ENCODE measurements at places on chromosomes 12 and 14.

GRCh38 chr12:58425481-58426392 is 484.4 kb downstream of the ATP23 start:
- peak; percentile 2 for DNase-seq

GRCh38 chr14:93317875-93318807 is 14.7 kb downstream of the BTBD7 start:
- no peak for DNase-seq

- no peak for DNase-seq
These were observed 23.2 kb upstream of the APOF start for GRCh38 chr12:56385873-56386272.

GRCh38 chr12:95487024-95487423 is 13.1 kb downstream of the METAP2 start:
- DNase-seq = no peak

GRCh38 chr12:85711735-85712390 is 124.3 kb downstream of the RASSF9 start:
- no peak for DNase-seq

- no peak for DNase-seq
These were observed 159.9 kb downstream of the EGLN3 start for GRCh38 chr14:33790996-33791395.

GRCh38 chr12:2384029-2384386 is 331.2 kb downstream of the CACNA1C start:
- DNase-seq = no peak

- no peak for DNase-seq
These were observed 27.5 kb downstream of the RMST start for GRCh38 chr12:97490141-97490540.

GRCh38 chr12:52947738-52948423 is 1.0 kb upstream of the KRT18 start:
- DNase-seq = no peak

DNA sequence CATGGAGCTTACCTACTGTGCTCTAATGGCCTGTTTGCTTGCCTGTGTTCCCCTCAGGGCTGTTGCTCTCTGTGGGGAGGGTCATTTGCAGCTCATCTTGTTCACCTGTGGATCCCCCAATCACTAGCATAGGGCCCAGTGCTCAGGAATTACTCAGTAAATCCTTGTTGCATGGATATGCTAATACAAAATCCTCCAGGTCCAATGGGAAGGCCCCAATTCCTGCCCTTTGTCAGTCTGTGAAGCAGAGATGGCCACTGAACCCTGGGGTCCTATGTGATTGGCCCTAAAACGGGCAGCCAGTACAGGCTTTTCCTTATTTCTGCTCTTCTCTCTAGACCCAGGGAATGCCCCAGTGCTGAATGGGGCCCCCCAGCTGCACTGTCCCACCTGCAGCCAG is 44.1 kb downstream of the FOS start:
- DNase-seq = no peak

- peak; percentile 44 for DNase-seq
These were observed 520 bp upstream of the MON2 start for GRCh38 chr12:62466018-62466593.

GRCh38 chr14:64561631-64562030 is 11.9 kb downstream of the PPP1R36 start:
- DNase-seq = no peak

- DNase-seq = no peak
These were observed 1630.9 kb upstream of the SEL1L start for GRCh38 chr14:83164591-83164990.

GRCh38 chr12:108367436-108367835 is 28.3 kb upstream of the CMKLR1 start:
- DNase-seq = no peak

GRCh38 chr12:27866373-27867101 is 86.5 kb upstream of the MANSC4 start:
- no peak for DNase-seq

- DNase-seq = no peak
These were observed 35.7 kb upstream of the GTF2A1 start for GRCh38 chr14:81256289-81256960.

DNA sequence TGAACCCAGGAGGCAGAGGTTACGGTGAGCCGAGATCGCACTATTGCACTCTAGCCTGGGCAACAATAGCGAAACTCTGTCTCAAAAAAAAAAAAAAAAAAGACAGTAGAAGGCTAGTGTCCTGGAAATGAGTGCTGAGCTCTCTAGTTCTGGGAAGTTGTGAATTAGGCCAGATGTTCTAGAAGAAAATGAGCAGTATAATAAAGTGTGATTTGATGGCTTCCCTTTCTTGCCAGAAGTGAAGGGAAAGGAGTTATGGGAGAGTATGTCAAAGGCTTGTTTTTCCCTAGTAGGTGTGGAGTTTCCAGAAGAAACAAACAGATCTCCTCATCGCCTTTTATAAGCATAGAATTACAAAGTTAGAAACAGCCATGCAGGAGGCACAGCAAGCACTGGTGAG is 20.5 kb downstream of the RNF212B start:
- no peak for DNase-seq

- no peak for DNase-seq
These were observed 176.6 kb downstream of the EMP1 start for GRCh38 chr12:13373131-13373530.

DNA sequence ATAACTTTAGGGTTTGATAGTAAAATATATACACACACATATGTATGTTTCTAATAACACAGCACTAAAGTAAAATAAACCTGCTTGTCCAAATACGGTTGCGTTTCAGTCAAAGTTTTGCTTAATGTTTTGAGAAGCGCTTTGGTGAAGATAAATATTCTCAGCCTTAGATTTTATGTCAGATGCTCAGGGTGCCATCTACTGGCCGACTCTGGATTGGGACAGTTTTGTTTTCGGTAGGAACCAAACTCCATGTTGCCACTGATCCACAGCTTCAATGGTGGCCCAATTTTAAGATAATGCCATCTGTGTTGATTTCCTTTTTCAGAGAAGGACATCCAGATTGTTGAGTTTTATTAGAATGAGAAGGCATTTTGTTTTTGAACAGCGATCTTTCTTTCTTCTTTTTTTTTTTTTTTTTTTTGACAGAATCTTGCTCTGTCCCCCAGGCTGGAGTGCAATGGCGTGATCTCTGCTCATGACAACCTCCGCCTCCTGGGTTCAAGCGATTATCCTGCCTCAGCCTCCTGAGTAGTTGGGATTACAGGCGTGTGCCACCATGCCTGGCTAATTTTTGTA is 43.1 kb downstream of the LLPH start:
- DNase-seq = peak; percentile 49

DNA sequence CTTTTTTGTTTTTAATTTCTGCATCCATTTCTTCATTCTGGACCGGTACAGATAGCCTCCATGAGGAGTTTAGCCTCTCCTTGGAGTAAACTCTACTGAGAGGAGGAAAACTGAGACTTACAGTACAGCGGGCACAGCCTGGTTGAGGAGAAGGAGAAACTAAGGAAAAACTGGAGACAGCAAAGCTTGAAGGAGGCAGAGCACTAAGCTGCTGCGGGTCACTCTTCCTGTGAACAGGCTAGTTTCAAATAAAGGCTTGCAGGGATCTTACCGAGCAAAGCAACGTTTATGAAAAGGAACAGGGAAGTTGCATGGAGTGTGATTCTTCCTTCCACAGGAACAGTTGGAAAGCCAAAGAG is 348 bp upstream of the SSTR1 start:
- DNase-seq = no peak

GRCh38 chr14:103521951-103522563 is 573 bp downstream of the CKB start:
- DNase-seq = no peak

GRCh38 chr12:1046727-1047126 is 55.7 kb downstream of the ERC1 start:
- DNase-seq = no peak

DNA sequence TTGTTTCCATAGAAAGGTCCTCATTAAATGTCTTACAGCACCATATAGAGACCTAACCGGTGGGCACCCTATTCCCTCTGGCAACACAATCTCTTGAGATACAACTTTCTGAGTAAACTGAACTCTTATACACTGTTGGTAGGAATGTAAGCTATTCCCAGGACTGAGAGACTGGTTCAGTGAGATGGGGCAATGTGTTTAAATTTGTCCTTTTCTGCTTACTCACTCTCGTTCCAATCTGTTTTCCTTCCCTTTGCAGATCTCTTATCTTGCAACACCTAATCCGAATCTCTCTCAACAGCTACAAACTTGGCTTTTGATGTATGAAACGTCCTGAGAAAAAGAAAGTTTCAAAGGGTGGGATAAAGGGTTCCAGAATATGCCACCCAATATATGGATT is 26.1 kb upstream of the ETV6 start:
- no peak for DNase-seq

- no peak for DNase-seq
These were observed 119.7 kb downstream of the FGD4 start for GRCh38 chr12:32519047-32519446.

- DNase-seq = no peak
These were observed 46.6 kb upstream of the TMEM233 start for GRCh38 chr12:119547001-119547400.

DNA sequence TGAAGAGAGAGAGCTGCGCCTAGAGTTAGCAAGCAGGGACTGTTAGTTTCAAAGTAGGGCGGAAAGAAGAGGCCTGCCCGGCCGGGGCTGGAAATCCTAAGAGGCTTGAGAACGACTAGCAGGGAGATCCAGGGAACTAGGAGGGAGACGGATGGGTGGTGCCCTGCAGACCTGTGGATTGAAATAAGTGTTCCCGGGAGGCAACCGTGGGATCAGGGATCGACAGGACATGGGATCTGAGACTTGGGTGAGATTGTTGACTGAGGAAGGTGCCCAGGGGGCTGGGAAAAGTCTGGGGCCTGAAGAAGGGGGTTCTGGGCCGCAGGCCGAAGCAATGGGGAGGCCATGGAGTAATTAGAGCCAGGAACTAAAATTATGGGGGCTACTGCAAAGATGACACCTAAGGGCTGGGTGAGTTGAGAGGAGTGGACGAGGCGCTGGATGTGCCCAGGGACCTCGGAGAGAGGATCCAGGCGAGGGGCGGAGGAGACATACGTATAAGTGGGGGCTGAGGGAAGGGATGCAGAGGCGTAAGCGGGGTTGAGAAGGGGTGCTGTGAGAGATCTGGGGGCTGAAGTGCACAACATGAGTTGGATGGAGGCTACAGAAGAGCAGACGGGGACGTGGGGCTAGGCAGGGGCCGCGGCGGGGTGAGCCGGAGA is 635 bp downstream of the LTA4H start:
- DNase-seq = no peak

DNA sequence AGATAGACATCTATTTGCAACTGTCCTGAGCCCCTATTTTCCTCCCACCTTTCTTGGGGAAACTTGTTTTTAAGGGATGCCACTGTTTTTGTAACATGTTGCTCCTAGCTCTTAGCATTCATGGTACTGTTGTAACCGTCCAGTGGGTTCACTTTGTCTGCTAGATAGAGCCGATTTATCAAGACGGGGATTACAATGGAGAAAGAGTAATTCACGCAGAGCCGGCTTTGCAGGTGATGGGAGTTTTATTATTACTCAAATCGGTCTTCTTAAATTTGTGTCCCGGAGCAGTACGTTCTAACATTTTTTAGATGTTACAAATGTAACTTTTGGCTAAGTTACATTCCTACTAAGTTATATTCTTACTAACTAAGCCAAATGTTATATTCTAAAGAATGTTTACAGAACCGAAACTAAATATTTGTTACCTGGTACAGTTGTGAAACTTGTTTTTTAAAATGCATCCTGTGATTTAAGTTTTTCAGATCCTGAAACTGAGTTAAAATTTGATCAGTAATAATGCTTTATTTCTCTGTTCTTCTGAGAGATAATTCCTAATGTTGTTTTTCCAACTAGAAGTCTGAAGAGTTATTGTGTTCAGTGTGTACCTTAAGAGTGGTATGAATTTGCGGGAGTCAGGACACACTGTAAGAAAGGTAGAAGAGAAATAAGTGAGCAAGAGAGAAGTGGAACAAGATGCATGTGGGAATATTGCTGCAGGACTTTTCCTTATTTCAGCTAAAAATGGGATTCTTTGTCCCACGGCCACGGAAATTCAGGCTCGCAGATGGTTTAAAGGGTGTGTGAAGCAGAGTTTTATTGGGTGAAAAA is 20.6 kb upstream of the CLEC2D start:
- DNase-seq = peak; percentile 51

DNA sequence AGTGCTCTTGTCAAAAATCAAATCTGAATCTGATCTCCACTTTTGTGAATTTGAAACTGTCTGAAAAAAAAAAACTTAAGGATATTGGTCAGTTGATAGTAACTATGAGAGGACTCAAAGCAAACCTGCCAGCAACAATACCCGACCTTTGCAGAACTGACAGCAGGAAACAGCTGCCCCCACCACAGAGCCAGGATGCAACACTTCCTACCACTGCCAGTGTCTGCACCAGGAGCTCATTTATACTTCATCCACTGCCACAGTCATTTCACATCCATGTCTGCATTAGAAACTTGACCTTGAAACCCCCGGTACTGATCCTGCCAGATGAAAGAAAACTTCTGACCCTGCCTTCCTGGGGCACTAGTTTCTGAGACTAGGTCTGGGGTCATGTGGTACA is 27.4 kb upstream of the RXYLT1 start:
- no peak for DNase-seq

DNA sequence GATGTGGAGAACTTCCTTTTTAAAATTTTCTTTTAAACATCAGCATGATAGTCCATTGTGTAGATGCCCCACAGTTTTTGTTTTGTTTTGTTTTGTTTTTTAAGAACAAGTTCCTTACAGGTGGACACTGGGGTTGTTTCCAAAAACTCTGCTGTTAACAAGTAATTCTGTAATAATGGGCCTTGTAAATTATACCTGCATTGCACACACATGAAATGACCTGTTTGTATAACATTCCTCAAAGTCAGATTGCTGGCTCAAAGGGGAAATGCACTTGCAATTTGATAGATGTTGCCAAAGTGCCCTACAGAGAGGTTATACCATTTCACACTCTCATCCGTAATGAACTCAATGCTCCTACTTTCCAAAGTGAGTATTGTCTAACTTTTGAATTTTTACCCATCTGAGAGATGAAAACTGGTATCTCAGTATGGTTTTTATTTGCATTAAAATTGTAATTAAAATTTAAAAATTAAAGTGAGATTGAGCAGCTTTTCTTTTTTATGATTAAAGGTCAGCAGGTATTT is 89.2 kb downstream of the SPPL3 start:
- DNase-seq = no peak

GRCh38 chr14:47150267-47150666 is 498.7 kb upstream of the RPL10L start:
- no peak for DNase-seq

- DNase-seq = no peak
These were observed 4.0 kb downstream of the ASCL4 start for GRCh38 chr12:107778383-107779025.

DNA sequence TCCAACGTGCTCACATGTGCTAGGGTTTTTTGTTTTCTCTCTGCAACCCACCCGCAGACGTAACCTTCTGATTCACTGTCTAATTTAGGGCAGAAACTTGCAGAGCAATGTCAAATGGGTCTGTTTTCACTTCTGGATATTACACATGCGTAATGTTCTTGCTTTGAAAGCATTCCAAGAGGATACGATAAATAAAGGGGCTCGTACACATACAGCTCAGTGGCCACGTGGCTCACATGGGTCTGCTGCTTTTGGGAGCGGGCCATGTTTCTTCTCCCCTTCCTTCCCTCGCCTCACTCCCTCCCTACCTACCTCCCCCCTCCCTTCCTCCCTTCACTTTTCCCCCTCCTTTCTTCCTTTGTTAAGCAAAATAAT is 23.4 kb downstream of the CACNA1C start:
- DNase-seq = no peak

- DNase-seq = no peak
These were observed 73.0 kb downstream of the CIT start for GRCh38 chr12:119804011-119804641.

Data from CD4-positive, alpha-beta T cell treated with Interleukin-17A for 1 hour (primary cell).